ENCODE measurements at places on chromosomes 16 and 17. TPM values are rescaled to one million over a fixed set of nuclear protein-coding genes. Genes with fewer than 3 reads are reported as not detected.

HNF1B gene
- total RNA-seq = 15.1 TPM

SEBOX gene
- not detected for total RNA-seq

NPIPA8 gene
- not detected for total RNA-seq

DNA sequence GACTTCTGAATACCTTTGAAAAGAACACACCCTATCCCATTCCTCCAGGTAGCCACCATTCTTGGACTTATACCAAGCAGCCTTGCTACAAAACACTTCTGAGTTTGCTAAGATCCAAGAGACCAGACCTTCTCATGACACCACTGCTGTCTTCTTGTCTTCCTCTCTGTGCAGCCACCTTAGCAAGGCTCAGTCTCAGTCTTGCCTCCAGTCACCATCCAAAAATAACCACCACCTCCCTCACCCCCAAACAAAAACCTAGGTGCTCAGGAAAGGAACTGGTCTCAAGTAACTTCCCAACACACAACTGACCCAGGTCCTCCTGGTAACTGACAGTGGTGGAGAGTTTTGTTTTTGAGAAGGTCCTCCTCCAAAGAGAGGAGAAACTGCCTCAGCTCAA lies 90.9 kb upstream of the CORO6 start:
- DNase-seq = no peak

GRCh38 chr17:7056386-7056785 lies 12.5 kb upstream of the SLC16A11 start:
- DNase-seq = no peak

DNA sequence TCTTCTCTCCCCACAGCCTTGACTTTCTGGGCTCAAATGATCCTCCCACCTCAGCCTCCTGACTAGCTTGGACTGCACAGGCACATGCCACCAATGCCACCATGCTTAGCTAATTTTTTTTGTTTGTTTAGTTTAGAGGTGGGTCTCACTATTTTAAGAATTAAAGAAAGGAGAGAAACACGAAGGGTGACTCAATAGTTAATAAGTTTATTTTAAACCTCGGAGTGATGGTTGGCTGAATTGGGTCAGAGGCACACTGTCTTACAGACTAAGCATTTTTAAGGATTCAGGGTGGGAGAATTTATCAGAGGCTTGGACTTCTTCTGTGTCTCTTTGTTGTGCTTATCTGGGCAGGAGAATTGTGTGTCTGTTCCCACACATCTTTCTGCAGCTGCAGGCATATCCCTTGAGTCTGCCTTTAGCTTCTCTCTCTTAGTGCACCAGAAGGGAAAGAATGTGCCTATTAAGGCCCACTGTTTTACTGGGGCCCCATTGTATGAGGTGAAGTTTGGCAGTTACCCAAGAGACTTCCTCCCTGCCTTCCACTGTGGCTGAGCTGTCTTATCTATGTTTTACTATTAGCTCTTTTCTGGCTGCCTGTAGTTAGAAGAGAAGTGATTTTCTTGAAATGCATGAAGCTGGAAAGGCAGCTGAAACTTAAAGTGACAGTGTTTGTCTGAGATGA lies 2172.0 kb downstream of the TP53TG3F start:
- no peak for DNase-seq

- no peak for DNase-seq
Observed at GRCh38 chr16:75282466-75283281, 31.2 kb upstream of the BCAR1 start.

- no peak for DNase-seq
Observed at GRCh38 chr16:55911616-55912015, 36.4 kb upstream of the CES5A start.

GRCh38 chr17:2192367-2193057 lies 111.1 kb downstream of the SMG6 start:
- peak; percentile 95 for DNase-seq

- DNase-seq = no peak
Observed at GRCh38 chr16:83561876-83562275, 245.9 kb upstream of the HSBP1 start.
